ENCODE measurements at places on chromosomes 3 and 15.

GRCh38 chr3:171345107-171345843 lies 114.9 kb downstream of the TNIK start:
- no peak for DNase-seq

GRCh38 chr3:126752303-126753190 lies 48.5 kb downstream of the CHCHD6 start:
- DNase-seq, result peak; percentile 72

DNA sequence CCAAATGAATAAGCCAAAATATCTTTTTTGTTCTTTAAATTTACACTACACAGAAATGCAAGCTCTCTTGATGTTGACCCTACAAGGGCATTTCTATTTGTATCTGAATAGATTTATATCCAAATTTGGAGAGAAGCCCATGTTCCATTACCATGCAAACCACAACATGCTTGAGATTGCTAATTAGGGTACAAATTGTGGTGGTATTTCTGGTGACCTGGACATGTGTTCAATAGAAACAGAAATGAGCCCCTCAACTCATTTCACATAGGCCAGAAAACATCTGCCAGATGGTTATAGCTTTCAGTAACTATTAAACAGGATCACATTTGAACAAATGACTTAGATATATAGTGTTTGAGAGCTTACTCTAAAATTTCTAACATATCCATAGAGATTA lies 23.5 kb upstream of the PLSCR5 start:
- DNase-seq, result no peak

GRCh38 chr15:35854316-35854715 lies 308.4 kb upstream of the DPH6 start:
- no peak for DNase-seq

DNA sequence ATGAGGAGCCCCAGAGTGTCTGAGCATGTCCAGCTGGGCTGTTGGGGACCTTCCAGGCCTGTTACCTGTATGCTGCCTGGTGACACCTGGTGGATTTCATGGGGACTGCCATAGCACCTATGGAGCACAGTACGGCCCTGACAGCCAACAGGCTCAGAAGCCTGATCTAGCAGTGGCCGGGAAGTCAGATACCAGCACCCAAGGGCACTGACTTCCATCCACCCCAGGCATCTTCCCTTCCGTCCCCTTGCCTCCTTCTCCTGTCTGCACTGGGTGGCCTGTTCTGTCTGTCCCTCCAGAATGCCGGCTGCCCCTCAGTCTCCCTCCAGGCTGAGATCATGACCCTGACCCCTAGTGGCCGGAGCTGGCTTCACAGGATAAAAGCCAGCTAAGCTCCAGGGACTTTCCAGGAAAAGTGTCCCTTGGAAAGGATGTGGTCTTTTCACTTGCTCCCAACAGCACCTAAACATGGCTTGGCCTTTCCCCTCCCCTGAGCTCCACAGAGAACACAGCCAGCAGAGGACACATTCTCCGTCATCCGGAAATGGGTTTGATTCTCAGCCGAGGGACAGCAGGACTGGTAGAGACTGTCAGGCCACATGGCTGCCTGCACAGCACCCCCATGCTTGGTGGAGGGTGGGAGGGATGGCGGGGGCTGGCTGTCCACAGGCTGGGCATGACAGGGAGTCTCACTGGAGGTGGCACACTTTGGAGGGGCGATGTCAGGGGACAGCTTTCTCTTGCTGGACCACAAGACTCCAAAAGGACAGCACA lies 9.5 kb downstream of the RPS17 start:
- peak; percentile 68 for DNase-seq

DNA sequence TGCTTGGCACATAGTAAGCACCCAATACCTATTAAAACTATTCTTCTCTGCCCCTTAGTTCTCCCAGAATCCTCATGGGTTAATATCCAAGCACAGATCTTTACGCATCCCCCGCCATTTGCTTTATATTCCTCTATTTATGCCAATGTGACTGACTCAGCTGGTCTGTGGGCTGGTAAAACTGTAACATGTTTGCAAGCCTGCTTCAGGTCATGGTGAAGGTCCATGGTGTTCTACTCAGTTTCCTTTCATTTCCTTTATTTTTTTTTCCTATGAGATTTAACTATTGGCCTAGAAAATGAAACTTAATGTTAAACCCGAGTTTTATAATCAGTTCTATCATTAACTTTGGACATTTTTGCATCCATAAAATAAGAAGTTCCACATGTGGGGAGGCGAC lies 47.0 kb downstream of the FRMD4B start:
- no peak for DNase-seq

GRCh38 chr3:37309921-37310665 lies 135.7 kb upstream of the LRRFIP2 start:
- DNase-seq, result no peak

GRCh38 chr3:175679568-175679967 lies 820.4 kb downstream of the NAALADL2 start:
- no peak for DNase-seq

DNA sequence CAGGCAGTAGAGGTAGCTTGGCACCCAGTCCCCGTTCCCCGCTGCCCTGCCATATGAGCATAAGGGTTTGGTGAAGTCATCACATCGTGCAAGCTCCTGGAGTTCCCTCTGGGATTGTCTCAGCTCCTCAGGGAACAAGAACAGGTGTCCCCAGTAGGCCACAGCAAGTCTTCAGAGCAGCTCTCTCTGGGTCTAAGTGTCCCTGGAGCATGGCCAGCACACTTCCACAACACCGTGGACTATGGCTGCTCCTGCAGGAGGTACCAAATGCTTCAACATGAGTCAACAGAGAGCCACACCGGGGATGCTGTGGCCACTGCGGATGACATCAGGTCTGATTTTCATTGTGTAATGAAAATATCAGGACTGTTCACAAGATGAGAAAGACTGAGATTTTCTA lies 23.1 kb downstream of the ABHD6 start:
- DNase-seq, result no peak

DNA sequence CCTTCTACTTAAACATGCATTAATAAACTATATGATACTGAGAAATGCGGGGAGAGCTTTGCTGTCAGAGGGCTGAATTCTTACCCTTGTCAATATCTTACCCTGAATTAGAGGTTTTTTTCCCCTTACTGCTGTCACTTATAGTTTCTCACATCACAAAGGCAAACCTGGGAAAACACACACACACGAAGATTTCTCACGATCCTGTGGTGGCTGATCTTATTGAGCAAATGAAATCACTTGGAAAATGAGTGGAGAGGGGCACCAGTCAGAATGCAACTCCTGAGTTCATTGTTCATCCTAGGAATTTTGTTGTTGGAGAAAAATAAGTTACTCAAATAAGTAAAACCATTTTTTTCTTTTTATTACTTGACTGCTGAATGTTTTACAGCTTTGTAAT lies 673.6 kb downstream of the EDEM1 start:
- DNase-seq, result no peak

GRCh38 chr3:71723452-71724170 lies 1.6 kb downstream of the EIF4E3 start:
- peak; percentile 83 for DNase-seq

DNA sequence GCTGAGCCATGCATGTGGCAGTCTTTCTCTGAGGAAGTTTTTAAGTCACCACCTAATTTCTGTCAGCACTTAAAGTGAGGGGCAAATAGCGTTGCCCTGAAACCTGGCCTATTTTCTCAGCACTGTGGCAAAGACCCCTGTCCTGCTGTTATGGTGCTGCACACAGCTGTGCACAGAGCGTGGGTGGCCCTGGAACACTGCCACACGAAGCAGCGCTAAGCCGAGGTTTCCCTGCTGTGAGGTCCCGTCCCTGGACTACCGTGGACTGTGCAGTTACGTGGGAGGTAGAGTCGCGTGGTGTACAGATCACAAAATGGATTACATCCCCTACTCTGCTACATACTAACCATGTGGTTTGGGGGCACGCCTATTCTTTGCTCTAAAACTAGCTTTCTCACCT lies 101.6 kb upstream of the NR2E3 start:
- DNase-seq, result no peak

- no peak for DNase-seq
Observed at GRCh38 chr3:85533586-85533985, 574.8 kb downstream of the CADM2 start.

- peak; percentile 21 for DNase-seq
Observed at GRCh38 chr15:46703871-46704637, 1013.3 kb upstream of the SEMA6D start.

- peak; percentile 82 for DNase-seq
Observed at GRCh38 chr3:123723522-123724168, 138.8 kb upstream of the HACD2 start.

- DNase-seq, result no peak
Observed at GRCh38 chr3:66261355-66261754, 40.6 kb downstream of the SLC25A26 start.

DNA sequence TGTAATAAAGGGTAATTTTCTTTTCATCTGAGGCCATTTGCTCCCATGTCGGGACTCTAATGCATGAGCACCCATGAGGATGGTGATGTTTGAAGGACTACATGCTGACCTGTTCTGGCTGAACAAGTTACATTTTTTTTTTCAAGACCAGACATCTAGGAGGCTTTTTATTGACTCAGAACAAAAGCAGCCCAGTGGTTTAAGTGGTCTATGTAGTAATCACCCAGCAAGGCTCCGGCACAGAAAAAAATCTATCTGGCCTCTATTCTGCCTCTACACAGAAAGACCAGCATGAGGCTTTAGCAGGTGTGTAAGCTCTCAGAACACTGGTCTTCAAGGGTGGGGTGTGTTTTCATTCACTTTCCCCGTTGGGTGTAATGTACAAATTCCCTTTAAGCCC lies 95.1 kb upstream of the ZBED2 start:
- DNase-seq, result no peak

- DNase-seq, result no peak
Observed at GRCh38 chr15:73357999-73358665, 10.6 kb downstream of the HCN4 start.

DNA sequence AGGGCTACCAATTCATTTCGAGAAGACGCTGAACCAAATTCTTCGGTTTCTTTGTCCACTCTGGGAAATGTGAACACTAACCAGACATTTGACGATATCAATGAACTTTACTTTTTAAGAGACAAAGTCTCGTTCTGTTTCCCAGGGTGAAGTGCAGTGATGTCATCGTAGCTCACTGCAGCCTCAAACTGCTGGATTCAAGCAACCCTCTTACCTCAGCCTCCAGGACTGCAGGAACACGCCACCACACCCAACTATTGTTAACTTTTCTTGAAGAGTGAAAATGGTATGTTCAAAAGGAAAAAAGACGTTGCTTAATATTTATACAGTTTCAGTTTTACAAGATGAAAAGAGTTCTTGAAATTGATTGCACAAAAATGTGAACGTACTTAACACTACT lies 30.6 kb downstream of the MB21D2 start:
- DNase-seq, result no peak

GRCh38 chr3:180284331-180285110 lies 247.8 kb upstream of the PEX5L start:
- no peak for DNase-seq

DNA sequence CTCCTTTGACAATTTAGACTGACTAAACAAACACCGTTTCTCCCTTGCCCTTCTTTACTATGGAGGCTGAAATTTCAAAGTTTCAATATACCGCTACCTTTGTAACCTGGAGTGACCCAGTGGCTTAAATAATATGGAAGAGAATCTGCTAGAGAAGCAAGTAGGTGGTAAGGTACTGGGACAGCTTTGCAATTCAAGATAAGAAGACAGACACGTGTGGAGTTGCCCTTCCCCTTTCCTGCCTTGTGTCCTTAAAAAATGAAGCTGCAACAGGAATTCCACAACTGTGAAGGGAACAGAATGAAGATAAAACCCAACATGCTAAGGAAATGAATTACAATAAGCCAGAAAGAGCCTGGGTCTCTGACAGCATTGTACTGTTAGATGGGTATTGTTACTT lies 26.4 kb downstream of the CBLB start:
- DNase-seq, result no peak

- DNase-seq, result no peak
Observed at GRCh38 chr3:54437271-54437670, 314.9 kb downstream of the CACNA2D3 start.

GRCh38 chr3:113249111-113249510 lies 37.8 kb downstream of the BOC start:
- DNase-seq, result no peak

DNA sequence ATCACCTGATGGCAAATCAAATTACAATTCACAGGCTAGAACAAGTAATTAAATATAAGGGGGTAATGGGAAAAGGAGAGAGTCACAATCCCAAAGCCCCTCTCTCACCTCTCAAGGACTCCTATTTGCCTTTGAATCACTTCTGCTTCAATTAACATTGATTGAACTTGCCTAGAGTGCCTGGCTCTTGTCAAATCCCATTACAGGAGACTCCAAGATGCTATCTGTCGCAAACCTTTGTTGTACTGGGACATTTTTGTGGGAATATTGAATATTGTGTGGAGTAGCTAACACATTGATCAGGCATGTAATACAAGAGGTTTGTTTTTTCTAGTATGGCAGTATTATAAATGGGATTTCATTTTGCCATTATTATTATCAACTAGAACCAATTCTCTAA lies 412.8 kb upstream of the AZI2 start:
- DNase-seq, result no peak

DNA sequence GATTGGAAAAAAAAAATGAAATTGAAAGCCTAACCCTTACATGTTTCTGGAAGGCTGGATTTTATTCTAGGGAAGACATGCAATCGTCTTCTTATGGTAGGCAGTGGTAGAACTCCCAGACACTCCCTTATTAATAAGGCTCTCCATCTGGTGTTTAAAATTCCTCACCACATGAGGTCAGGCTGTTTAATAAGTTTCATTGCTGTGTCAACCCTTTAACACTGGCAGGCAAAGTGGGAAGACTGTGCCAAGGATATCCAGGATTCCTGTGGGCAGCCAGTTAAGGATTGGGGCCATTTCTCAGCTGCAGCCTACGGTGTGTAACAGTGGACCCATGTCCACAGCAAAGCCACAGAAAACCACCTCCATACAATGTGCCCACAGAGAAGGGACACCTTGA lies 225.5 kb upstream of the CHRM5 start:
- DNase-seq, result no peak

DNA sequence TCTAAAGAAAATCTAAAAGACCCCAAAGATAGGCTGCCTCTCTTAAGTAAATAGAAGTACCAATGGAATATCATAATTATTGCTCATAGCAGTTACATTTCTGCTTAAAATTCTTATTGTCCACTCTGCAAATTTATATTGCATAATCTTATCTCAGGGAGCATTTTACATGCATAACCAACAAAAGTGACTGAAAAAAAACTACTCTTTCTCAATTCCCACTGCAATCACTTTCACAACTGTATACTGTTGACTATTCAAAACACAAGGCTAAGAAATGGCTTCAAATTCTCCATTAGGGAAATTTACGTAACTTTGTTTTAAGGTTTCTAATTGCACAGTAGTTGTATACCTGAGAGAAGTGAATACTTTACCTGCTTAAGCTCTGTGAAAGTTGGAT lies 56.3 kb downstream of the HMG20A start:
- DNase-seq, result no peak

All from RPMI8226 (cell line).